Cardiac fibroblast (primary cell): ENCODE measurements at places on chromosomes 16 and 17.

DNA sequence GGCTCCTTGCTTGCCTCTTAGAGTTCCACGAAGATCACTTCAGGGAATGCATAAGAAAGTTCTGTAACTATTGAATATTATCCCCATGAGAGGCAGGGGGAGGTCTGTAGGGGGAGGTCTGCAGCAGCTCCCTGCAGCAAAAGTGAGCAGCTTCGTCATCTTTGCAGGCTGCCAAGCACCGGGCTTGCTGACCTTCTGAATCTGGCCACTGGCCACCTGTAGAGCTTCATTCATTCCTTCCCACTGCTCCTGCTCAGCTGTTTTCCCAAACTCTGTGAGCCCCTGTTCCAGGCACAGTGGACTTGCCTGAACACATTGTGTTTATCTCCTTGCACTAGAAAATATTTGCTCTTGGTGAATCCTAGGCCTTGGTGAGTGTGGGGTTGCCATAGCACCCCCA lies 443.3 kb downstream of the HAPSTR1 start:
- DNase-seq: no peak

GRCh38 chr16:14087590-14088154 lies 16.6 kb downstream of the MRTFB start:
- DNase-seq: no peak

DNA sequence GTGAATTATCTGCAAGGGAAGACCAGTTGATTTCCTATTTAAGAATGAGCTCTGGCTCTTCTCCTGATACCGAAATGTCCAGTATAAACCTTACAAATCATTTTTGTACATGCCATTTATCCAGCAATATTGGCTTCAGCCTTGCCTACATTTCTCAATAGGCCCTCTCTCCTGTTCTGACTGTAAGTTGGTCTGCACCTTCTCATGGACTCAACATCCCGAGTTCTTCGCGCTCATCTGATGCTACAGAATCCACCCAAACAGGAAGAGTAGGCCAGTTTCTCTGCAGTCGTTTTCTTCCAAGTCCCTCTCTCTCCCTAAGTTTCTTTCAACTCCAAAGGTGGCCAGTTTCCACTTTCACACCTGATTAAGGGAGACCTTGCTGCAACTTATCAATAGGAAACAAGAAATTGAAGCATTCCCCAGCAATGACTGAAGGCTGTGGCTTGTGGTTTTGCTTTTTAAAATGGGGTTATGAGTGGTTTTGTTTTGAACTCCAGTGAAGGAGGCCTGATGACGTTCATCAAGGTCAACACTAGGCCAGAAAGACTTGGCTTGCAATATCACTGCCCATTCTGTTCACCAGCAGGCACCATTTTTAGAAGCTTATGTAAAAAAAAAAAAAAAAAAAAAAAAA lies 383.0 kb downstream of the MAF start:
- DNase-seq: no peak

GRCh38 chr16:82414476-82414875 lies 212.3 kb upstream of the CDH13 start:
- DNase-seq: no peak

- no peak for DNase-seq
Observed at GRCh38 chr17:41140360-41141131, at the start of gene KRTAP4-6. KRTAP4-6 (minus strand) TSS chr17:41140544; CDS start chr17:41140487, 57 bp downstream.

GRCh38 chr17:6061290-6061689 lies 8.9 kb upstream of the WSCD1 start:
- peak; percentile 23 for DNase-seq

GRCh38 chr16:71659471-71659870 lies 33.5 kb downstream of the MARVELD3 start:
- DNase-seq: no peak

- peak; percentile 39 for DNase-seq
Observed at GRCh38 chr17:64449545-64449944, 630 bp downstream of the MILR1 start.

- DNase-seq: no peak
Observed at GRCh38 chr16:83793179-83793578, 14.6 kb upstream of the HSBP1 start.

DNA sequence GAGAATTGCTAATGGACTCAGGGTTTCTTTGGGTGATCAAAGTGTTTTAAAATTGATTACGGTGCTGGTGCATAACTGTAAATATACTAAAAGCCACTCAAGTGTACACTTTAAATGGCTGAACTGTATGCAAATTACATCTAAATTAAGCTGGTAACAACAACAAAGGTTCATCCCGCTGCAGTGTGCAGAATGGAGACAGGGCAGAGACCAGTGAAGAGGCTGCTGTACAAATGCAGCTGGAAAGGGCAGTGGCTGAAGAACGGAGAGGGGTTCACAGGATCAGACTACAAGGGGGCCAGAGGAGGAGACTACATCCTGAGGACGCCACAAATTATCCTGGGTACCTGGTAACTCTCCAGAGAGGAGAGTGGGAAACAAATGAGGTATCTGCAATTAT lies 9.0 kb upstream of the ITGAE start:
- DNase-seq: no peak

DNA sequence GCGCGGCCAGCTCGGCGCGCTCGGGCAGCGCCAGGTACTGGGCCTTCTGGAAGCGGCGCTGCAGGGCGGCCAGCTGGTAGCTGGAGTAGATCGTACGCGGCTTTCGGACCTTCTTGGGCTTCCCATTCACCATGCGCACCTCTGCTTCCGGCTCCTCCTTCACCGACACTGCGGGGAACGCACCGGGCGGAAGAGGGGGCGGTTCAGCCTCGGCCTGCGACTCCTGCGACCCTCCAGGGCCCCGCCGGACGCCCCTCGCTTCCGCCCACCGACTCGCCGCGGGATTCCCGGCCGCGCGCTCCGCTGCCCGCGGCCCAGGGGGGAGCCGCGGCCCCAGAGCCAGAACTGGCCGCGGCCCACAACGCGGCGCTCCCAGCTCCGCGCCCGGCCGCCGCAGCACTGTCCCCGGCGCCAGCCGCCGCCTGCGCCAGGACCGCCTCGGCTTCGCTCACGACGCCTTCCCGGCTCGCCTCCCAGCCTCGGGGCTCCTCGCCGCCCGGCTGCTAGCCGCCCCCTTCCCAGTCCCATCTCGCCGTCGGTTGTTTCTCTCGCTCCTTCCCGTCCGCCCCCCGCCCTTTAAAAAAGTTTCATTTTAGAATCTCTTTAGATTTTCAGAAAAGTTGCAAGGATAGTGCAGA lies 1.5 kb downstream of the DLX3 start:
- no peak for DNase-seq

DNA sequence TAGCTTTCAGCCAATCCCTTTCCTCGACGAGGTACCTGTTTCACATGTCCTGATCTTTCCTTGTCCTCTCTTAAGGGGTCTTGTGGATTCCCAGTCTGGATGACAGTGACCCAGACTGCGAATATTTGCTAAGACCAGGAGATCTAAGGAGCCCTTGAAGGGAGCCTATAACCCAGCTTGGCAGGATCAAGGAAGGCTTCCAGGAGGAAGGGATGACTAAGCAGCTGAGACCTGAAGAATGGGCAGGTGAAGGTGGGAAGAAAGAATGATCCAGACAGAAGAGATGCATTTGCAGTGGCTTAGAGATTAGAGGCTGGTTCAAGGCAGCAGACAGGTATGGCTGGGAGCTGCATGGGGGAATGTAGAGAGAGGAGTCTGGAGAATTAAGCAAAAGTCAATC lies 1.9 kb upstream of the PDK2 start:
- DNase-seq: no peak

DNA sequence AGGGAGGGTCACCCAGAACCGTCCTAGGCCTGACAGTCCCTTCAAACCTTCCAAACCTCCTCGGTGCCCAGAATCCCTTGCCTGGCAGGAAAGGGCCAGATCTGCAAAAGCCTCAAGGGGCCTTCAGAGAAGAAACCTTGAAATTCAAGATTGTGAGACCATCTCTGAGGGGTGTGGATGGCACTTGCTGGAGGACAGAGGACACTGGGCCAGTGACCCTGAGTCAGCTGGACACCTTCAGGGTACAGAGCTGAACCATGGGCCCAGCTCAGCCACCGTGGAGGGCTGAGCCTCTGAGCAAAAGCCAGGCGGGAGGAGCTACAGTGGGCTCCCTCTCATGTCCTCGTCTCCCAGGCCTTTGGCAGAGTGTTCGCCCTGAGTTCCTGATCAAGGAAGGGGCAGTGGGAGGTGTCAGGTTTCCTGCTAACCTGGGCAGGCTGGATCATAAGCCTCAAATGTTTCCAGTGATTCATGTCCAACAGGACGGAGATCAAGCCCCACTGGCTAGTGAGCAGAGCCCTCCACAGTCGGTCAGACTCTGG lies 3.0 kb downstream of the PDILT start:
- DNase-seq: no peak

GRCh38 chr17:76736349-76737081 lies 616 bp downstream of the SRSF2 start:
- peak; percentile 54 for DNase-seq
